ENCODE measurements at places on chromosomes 5 and 9.

- peak; percentile 22 for DNase-seq
These were observed 608 bp downstream of the ELOVL7 start for GRCh38 chr5:60843386-60843935.

DNA sequence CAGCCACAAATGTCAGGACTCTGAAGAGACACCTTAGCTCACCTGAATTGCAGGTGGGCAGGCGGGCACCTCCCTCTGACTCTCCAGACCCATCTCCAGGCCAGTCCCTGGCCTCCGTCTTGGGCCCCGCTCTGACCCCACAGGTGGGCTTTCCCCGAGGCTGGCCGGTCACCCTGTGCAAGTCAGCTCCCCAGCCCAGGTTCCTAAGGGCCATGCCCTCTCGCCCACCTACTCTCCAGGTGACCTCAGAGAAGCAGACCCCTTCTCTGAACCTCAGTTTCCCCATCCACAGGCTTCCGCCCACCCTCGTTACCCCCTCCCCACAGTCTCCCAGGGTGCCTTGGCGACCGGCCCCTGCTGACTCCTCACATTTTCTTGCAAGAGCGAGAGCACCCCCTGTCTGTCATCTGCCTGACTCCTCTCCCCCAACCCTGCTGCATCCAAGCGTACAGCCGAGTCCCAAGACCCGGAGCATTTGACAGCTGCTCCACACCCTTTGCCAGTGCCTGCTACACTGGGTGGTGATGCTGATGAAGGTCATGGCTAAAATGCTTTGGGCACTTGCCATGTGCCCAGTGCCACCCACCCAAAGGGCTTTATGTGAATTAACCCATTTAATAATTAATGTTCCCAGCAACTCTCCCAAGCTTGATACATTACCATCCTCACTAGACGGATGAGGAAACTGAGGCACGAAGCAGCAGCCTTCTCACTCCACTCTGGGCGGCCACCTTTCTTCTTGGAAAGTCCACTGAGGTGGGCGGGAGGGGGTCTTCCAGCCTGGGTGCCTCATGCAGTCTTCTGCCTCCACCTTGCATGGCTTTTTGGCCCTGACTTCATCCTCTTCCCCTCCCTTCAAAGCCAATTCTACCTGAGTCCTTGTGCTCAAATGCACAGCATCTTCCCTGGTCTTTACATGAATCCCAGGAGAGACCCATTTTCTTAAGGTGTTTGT, 51.1 kb upstream of the ORM1 start:
- peak; percentile 21 for DNase-seq

DNA sequence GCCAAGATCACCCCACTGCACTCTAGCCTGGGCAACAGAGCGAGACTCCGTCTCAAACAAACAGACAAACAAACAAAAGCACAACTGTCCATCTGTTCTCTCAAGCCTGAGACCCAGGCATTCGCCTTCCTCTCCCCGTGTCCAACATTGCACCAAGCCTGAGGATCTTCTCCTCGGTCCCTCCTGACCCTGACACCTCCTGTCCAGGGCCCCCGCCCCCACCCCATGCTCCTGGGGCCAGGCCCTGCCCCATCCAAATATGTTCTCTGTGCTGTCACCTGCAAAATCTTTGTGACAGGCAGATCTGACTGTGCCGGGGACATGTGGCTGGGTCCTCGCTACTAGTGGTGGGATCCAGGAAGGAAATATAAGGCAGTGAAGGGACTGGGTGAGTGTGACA, 33.4 kb upstream of the UNC5A start:
- DNase-seq, result no peak

- no peak for DNase-seq
These were observed 103.7 kb upstream of the TLX3 start for GRCh38 chr5:171205375-171205774.

- no peak for DNase-seq
These were observed 4.6 kb downstream of the CSF1R start for GRCh38 chr5:150081541-150082283.

- no peak for DNase-seq
These were observed 31.4 kb upstream of the GOLGA1 start for GRCh38 chr9:124972241-124972770.

DNA sequence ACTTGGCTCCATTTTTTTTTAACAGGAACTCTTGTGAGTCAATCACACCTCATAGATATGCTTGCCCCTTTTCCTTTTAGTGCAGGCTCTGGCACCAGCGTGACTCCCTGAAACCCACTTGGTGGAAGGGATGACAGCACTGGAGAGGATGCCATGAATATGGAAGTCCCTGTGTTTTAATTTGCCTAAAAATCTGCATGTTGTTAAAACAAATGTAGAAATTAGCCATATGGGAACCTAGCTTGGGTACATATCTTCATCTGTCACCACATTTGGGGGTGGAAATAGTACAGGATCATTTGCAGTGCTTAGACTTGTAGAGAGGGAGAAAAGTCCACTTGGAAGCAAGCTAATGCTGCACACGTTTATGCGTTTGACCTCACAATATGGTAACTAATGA, 179.0 kb downstream of the EBF1 start:
- no peak for DNase-seq

GRCh38 chr9:72473474-72474261, 47.7 kb upstream of the TMC1 start:
- no peak for DNase-seq

DNA sequence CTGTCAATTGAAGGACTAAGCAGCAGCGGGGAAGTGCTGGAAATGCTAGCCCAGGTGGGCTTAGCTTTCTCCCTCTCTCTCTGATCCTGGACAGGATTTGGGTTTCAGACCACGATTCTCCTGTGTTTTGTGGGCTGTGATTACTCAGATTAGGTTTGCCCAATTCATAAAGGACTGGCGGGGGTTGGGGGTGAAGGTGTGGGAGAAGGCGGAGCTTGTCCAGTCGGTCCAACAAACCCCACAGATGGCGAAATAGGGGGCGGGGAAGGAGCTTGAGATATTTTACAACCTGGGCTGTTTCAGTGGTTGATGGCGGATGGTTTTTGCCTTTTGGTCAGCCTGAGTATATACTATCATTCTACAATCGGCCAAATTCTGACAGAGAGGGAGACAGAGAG, 35.2 kb downstream of the PCDHAC2 start:
- DNase-seq, result peak; percentile 30

DNA sequence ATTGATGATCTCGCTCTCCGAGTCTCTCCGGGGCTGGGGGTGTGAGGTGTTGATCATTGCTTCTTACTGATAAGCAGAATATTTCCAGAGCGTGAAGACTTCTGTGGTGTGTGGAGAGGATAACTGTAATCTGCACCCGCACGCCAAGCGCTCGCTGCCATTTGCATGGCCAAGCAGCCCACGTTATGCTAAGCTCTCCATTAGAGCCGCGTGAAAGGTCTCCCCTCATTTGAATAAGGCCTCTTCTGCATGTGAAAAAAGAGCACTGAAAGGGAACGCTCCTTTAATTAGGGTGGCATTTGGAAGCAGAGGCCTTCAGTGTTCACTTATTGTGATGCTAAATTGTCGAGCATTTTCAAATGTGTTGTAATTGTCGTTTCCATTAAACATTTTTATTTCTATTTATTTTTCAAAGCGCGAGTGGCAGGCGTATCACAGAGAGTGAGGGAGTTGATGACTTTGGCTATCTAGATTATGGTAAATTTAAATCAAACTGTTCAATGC, 163.6 kb upstream of the IRX2 start:
- DNase-seq, result no peak

DNA sequence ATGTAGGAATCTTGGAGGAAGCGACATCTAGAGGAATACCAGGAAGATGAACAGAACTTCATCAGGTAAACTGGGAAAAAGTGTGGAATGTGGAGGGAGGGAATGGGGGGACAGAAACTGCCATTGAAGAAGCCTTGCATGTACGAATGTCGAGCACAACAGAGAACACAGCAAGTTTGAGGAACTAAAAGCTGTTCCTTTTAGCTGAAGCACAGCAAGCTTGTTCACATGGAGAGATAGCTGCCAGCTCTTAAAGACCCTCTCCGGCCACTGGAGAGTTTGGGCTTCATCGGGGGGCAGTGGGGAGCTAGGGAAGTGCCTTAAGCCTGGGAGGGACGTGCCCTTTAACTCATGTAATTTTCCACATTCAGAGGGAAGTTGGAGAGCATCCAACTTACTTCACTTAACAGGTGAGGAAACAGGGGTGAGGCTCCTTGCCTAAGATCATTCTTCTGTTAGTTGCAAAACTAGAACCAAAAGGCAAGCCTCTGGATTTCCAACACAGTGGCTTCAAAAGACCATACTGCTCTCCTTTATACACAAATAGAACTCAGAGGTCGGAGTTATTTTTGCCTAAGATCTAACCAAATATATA, 2.3 kb upstream of the CYFIP2 start:
- DNase-seq, result no peak

DNA sequence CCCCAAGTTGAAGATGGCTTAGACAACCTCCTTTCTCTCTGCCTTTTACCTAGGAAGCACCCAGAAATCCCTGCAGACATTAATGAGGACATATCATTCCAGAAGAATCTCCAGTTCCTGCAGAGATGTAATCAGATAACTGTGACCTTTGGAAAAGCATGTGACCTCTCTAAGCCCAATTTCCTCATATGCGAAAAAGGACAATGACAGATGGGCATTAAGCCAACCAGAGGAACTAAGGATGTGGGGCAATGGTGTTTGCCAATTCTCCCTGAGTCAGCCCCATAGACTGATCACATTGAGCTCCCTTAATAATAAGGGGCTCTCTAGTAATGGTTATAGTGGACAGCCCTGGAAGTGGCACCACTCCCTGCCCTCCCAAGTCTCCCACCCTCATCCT, 10.1 kb upstream of the FOXI1 start:
- no peak for DNase-seq

DNA sequence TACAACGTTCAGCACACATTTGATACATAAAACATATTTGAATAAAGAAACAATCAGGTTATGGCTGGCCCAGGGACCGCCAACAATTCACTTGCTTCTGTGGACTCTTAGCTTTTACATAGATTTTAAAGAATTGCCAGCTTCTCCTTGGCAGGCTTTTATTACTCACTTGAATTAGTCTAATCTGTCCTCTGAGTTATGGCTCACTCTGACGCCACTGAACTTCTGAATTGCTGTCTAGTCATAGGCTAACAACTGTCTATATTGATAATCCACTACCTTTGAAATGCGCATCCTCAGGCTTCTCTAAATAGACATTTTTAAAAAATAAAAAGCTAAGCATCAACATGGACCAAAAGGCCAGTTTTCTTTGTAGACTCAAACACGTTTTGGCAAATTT, 317.4 kb upstream of the SGCD start:
- no peak for DNase-seq

DNA sequence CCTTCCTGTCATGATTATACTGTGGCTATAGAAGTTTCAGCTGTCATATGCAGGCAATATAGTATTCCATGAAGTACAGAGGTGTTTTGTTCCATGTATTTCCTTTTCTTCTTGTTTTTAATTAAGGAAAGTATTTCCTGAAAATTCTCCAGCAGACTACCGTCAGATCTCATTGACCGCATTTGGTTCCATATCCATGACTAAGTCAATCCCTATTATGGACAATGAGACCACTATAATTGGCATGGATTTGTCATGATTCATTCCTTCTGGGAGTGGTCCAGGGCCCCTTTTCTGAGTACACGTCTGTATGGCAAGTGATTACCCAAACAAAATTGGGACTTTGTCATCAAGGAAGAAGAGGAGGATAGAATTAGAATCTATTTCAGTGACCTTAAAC, 283.2 kb upstream of the CLINT1 start:
- DNase-seq, result no peak

DNA sequence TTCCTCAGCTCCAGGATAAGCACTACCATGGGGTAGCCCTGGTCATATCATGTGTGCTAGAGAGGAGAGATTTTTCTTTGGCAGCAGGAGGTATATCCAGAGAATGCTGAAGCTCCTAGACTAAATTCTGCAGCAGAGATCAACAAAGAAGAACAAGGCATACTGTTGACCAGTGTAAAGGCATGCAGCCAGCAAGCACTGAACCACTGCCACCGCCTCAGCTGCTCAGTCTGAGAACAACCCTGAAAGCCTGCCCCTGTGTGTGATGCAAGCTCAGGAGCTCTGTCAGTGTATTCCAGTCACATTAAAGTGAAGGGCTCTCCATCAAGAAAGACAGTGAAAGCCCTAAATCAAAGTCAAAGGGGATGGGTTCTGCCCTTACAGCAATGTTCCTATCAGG, 439.5 kb upstream of the CD180 start:
- no peak for DNase-seq

DNA sequence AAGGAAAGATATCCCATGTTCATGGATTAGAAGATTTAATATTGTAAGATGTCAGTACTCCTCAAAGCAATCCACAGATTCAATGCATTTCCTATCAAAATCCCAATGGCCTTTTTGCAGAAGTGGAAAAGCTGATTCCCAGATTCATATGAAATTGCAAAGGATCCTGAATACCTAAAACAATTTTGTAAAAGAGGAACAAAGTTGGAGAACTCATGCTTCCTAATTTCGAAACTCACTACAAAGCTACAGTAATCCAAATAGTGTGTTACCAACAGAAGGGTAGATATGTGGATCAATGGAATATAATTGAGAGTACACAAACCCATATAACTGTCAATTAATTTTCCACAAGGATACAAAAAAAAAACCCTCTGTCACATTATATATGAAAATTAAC, 154.3 kb upstream of the ZNF618 start:
- no peak for DNase-seq

- no peak for DNase-seq
These were observed 61.8 kb upstream of the MAMDC2 start for GRCh38 chr9:69981686-69982445.

DNA sequence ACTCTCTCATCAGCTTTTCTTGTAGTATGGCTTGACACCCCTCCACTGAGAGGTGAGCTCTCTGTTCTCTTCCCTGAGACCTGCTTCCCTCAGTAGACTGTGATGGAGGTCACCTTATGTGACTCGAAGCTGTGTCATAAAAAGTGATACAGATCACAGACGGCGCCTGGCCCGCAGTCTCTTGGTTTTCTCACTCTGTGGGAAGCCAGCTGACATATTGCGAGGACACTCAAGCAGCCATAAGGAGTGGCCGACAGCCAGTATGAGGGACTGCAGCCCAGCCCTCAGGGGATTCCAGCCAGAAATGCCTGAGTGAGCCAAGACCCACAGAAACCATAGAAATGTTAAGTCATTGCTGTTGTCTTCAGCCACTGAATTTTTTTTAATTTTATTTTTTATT, 38.0 kb downstream of the GADD45G start:
- DNase-seq, result no peak

DNA sequence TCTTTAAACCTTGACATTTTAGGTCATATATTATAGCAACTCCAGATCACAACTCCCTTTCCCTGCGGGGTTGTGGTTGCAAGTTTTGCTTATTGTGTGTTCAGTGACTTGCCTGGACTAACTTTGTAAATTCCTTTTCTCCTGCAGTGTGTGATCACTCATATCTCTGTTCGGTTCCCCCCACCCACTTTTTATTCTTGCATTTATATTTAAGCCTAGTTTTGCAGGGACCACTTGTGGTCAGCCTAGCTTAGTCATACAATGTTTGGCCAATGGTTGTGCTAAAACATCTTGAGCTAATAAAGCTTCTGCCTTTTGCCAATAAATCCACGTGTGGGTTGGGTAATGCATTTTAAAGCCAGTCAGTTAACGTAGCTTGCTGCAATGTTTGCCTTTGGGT, 146.5 kb upstream of the IRX4 start:
- DNase-seq, result no peak

Data from NCI-H1092 treated with DMSO at 0.1 percent for 48 hours (cell line).